ENCODE measurements at places on chromosomes 5 and 9.

GRCh38 chr9:125393426-125393825, 131.8 kb downstream of the GAPVD1 start:
- no peak for DNase-seq

DNA sequence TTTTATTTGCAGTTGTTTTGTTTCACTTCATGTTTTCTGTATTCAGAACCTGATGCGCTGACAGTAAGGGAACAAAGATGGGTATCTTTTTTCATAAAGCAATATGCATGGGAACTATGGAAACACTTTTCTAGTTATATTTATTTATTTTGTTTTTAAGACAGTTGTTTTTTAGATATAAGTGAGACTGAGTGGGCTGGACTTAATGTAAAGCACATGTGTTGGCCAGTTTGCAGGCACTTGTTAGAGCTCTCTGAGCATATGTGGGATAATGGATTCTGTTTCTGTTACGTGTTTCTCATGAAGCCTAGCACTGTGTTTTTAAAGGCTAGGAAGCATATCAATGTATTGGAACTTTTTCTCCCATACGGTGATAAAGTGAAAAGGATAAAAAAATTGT, 164.1 kb downstream of the PRR16 start:
- no peak for DNase-seq

DNA sequence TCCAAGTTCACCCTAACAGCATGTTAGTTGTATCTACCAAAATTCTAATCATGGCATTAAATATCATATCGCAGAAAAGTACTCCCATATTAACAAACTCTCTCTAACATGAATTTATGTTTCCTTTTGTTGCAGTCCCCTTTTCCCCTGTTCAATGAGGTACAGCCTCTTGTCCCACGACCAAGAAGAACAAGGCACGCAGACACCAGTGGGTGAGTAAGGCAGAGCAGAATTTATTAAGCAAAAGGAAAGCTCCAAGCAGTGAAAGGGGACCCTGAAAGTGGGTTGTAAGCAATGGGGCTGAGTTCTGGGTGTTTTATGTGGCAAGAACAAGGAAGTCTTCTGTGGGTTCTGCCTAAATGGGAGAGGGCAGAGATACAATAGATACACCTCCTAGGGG, 183.5 kb downstream of the LURAP1L start:
- no peak for DNase-seq

GRCh38 chr9:76664120-76664519, 100.1 kb upstream of the PCA3 start:
- DNase-seq = no peak

GRCh38 chr5:154194345-154195329, 4.1 kb downstream of the GALNT10 start:
- DNase-seq = no peak
